ENCODE measurements at places on chromosomes 5 and 9.

GRCh38 chr9:134458207-134459108 is 132.2 kb downstream of the RXRA start:
- peak; percentile 85 for DNase-seq

- DNase-seq: no peak
Observed at GRCh38 chr9:12988258-12988657, 213.4 kb downstream of the LURAP1L start.

- no peak for DNase-seq
Observed at GRCh38 chr5:163497315-163497714, 8.1 kb upstream of the MAT2B start.

- peak; percentile 84 for DNase-seq
Observed at GRCh38 chr5:67211926-67212325, 15.3 kb upstream of the CD180 start.

DNA sequence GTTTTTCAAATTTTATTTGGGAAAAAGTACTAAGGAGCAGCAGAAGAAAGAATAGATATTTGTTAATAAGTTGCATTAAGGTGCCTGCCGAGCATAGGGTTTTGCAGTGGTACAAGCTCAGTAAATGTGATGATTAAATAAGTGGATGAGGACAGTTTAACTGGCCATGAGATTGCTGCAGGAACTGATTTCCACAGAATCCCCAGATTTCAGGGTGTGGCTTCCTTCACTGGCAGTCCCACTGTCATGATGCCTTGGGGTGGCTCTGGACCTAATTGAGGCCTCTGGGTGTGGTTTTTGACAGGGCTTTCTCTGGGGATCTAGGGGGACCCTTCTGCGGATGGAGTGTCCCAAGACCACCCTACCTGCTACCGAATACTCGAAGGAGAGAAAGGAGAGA is 1.4 kb downstream of the PHF24 start:
- DNase-seq: no peak

GRCh38 chr5:58543723-58544122 is 39.2 kb upstream of the RAB3C start:
- no peak for DNase-seq

- no peak for DNase-seq
Observed at GRCh38 chr5:10699987-10700386, 61.0 kb downstream of the DAP start.

GRCh38 chr5:159324102-159324755 is 6.1 kb downstream of the IL12B start:
- peak; percentile 95 for DNase-seq

- DNase-seq: no peak
Observed at GRCh38 chr5:99243111-99243510, 314.3 kb upstream of the CHD1 start.

GRCh38 chr5:32231929-32232328 is 57.8 kb upstream of the GOLPH3 start:
- DNase-seq: no peak

GRCh38 chr5:67353500-67354450 is 157.2 kb upstream of the CD180 start:
- DNase-seq: peak; percentile 18

GRCh38 chr5:151240924-151241635 is 11.9 kb upstream of the GM2A start:
- no peak for DNase-seq
